ENCODE measurements at places on chromosomes 4 and X.

- DNase-seq, result no peak
Measured at GRCh38 chr4:168124008-168124641, 31.8 kb downstream of the ANXA10 start.

DNA sequence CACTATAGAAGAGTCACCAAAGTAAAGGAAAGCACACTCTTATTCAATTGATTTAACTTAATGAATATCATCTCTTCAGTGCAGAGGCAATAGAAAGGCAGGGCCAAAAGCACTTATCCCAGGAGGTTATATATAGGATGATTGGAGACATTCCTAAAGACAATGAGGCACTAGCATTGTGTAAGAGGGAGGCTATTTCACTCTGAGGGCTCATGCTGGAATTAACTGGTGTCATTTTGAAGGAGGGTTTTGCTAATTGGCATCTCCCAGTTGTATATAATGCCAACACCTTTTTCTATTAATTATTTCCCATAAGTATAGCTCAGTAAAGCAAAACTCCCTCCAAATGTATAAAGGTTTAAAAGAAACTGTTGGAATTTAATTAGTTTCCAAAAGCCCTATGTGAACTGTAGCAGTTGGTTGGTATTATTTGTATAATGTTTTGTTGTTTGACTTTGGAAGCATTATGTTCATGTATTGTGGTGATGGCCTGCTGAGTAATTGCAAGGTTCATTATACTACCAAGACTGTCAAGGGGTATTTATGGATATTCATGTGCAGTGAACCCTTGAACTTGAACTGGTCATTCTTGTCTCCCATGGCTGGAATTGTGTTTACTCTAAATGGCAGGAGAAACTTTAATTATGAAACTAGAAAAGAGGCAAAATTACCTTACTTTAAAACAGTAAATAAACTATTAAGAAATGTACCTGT lies 270.3 kb downstream of the BMPR1B start:
- no peak for DNase-seq

GRCh38 chr4:178632415-178632814 lies 1190.2 kb upstream of the AGA start:
- DNase-seq, result no peak

GRCh38 chr4:182177166-182177565 lies 66.0 kb upstream of the TENM3 start:
- no peak for DNase-seq

DNA sequence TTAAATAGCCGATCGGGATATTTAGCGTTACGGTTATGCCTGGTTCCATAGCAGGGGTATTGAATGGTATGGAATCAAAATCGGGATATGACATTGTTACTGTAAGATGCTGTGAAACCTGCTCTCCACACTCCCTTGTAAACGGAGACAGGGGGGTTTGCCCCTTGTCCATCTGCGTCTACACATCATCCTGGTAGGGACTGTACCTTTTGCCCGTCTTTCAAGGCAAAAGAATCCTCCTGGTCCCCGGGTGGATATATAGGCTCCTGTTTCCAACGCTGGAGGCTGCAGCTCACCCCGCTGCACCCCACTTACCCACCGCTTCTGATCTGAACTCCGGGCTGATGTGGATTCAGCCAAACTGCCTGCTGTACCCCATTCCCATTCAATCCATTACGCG lies 189.1 kb downstream of the SHOX start:
- DNase-seq, result no peak

DNA sequence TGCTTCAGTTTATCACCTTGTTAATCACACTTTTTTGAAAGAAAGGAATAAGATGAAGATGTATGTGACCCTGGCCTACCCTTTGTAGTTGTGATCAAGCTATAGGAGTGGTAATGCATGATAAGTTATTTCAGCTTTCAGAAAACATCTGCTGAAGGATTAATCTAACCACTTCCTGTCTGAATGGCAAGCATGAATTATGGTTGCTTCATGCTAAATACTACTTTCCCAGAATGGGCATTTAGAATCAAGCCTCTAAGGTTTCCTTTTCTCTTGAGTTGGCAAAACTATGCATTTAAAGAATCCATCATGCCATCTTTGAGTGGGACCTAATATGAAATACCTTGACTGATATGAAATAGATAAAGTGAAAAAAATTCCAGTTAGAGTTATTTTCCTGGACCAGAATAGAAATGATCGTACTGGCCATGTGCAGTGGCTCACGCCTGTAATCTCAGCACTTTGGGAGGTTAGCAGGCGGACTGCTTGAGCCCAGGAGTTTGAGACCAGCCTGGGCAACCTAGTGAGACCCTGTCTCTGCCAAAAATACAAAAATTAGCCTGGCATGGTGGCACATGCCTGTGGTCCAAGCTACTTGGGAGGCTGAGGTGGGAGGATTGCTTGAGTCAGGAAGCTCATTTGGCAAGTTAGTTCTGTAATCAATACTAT lies 59.1 kb downstream of the ANXA3 start:
- no peak for DNase-seq

DNA sequence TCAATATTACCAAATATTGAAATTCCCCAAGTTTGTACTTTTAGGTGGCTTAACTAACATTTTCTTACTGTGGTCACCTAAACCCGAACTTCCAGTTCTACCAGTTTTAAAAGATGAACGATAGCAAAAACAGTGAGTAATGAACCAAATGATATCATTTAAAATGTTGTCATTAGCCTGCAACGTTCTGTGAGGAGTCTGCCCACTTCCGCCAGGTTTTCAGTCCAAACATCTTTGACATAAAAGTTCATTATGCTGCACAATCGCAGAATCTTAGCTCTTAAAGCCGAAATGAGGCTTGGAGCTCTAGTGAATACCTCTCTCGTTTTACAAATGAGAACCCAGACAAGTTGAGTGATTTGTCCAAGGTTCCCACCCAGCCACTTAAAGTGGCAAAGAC lies 762 bp downstream of the PIGA start:
- DNase-seq, result no peak

GRCh38 chr4:138392751-138393308 lies 150.7 kb upstream of the SLC7A11 start:
- DNase-seq, result no peak

DNA sequence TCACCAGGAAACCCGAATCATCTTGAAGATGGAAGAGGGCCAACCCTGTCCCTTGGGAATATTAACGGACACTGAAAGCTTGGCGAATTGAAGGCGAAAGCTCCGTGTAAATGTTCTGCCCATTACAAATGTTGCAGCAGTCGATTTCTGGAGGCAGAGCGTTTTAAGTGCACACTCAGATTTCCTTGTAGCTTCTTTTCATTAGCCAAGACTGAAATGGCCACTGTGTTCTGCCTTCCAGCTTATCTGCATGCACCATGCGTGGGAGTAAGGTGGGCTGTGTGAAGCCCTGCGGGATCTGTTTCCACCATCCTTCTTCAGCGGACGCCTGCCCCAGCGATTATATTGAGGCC lies 1.3 kb downstream of the SMIM20 start:
- DNase-seq, result no peak

DNA sequence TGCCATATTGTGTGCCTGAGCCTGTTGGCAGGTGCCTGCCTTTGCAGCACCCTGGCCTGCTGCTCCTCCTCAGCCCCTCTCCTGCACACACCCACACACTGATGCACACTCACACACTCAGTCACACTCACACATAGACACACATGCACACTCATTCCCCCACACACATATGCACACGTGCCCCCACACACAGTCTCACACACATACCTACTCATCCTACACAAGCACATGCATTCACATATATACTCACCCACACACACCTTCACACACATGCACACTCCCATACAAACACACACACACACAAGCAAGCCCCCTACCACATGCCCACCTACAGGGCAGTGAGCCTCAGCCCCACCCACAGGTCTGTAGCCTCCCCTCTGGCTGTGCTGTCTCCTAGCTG lies 245.0 kb downstream of the EVC2 start:
- DNase-seq, result no peak

GRCh38 chrX:119194621-119195020 lies 41.5 kb upstream of the PGRMC1 start:
- DNase-seq, result no peak

- no peak for DNase-seq
Measured at GRCh38 chr4:31923634-31924033, 1203.5 kb downstream of the PCDH7 start.

GRCh38 chrX:132955690-132956089 lies 2.7 kb downstream of the HS6ST2 start:
- DNase-seq, result no peak

DNA sequence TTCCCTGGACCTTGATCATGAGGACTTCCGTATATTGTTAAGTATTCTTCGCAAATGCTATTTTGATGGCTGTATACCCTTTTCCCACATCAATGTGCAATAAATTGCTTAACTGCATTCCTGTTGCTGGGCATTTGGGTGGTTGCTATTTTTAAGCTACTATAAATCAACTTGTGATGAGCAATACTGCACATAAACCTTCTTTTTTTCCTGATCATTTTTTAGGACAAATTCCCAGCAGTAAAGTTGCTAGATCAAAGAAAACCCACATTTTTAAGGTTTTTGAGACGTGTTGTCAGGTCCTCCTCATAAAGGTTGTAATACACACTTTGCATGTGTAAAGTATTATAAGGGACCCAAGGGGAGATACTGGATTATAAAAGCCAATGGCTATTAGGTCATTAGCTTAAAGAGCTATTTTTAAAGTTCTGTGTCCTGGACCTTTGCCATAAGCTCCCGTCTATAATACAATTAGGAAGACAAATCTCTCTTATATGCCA lies 35.6 kb downstream of the LIMCH1 start:
- DNase-seq, result no peak

DNA sequence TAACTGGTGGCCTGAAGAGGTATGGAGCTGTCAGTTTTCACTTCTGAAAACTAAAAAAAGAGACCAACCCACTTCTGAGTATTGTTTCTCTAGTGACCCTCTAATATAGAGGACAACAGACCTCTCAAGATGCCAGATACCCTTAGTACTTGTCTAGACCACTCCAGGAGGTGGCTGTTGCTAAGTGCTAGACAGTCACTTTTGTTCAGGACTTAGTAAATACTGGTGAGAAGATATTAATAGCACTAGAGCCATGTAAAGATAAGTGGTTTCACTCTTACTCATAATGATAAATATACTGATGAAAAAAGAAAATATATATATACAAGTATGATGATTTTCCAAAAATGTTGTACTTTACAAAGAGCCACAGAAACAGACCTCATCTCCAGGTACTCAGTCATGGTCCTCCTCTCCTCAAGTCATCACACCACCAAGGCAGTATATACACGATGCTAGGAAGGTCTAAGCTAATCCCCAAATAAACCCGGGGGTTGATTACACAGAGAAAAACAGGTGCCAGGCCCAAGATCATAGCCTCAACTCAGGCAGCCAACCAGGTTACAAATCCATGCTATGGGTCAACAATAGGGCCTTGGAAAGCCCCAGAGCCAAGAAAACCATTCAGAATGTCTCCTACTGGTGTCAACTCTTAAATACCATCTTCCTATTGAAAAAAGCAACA lies 66.9 kb downstream of the ARHGEF9 start:
- DNase-seq, result no peak

- DNase-seq, result no peak
Measured at GRCh38 chr4:48470137-48470536, 13.0 kb upstream of the SLC10A4 start.

- DNase-seq, result no peak
Measured at GRCh38 chr4:22099896-22100295, 151.3 kb upstream of the KCNIP4 start.

- DNase-seq, result no peak
Measured at GRCh38 chr4:38512840-38513239, 151.2 kb upstream of the KLF3 start.

GRCh38 chr4:20044502-20044911 lies 207.2 kb upstream of the SLIT2 start:
- DNase-seq, result no peak

DNA sequence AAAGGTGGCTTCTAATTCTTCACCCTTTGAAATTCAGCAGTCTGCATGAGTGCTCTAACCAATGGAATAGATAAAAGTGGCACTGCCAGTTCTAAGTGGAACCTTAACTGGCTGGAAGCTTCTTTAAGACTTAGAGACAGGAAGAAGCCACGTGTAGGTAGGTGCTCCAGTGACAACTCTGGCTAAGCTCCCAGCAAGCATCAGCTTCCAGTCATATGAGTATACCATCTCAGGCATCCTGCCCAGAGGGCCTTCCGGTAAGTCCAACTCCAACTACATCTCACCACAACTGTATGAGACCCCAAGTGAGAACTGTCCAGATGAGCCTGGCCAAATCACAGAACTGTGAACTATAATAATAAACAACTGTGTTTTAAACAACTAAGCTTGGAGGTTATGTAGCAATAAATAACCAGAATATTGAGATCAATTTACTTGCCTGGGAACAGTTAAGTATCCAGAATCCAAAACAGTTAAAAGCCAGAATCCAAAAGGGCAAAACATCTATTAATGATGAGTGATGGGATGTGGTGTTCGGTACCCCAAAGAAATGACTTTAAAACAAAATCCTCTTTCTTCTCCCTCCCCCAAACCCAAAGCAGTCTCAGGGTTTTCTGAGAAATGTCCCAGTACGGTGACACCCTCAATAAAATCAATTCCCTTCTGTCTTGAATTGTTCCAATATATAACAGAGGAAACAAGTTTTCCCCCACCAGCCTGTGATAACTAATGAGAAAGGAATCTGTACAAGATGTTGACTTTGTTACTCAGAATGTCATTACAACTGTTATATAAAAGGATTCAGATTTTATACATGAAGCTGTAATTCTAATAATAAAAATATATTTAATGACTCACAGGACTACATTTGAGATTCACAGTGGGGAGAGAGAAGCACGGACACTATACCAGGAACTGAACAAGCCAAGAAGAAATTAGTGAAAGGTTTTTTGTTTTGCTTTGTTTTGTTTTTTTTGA lies 4.2 kb downstream of the TSPAN5 start:
- no peak for DNase-seq

GRCh38 chrX:30822068-30822681 lies 66.9 kb downstream of the TAB3 start:
- DNase-seq, result no peak

DNA sequence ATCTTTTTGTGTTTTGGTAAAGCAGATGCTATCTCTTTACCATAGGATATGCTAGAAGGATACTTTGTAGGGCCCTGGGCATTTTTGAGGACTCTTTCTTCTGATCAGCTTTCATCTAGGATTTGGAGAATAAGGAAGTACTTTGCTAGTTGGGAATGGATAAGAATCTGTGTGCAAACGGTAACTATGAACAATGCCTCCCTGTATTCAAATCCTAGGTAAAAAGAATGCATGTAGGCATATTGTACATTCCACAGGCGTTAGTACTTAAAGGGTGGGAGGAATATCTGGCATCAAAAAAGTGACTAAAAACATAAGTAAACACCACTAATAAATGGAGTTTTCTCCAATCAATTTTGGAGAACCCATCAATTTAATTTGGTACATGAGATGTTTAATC lies 59.7 kb downstream of the SH3BGRL start:
- DNase-seq, result no peak

GRCh38 chrX:71910643-71910985 lies at the start of gene NHSL2:
NHSL2 (plus strand) TSS chrX:71910845.
- no peak for DNase-seq

- DNase-seq, result no peak
Measured at GRCh38 chrX:153372949-153373348, 28.2 kb downstream of the PNMA6E start.

DNA sequence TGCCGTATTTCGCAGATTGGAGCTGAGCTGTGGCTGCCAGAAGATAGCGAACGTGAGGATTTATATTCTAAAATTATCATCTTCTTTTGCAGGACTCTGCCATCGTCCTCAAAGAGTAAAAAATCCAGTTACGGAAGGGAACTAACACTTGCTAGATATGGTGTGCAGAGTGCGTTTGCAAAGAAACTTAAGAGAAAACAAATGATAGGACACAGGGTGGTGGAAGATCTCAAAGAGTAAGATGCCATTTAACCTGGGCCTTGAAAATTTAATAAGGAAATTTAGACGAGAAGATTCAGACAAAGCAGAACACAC lies 566 bp downstream of the LARP7 start:
- no peak for DNase-seq

GRCh38 chr4:149896432-149896831 lies 80.8 kb upstream of the IQCM start:
- DNase-seq, result no peak

Data from left renal cortex interstitium (tissue), 4 donors.